ENCODE measurements at places on chromosomes 12 and 14. TPM values are rescaled to one million over a fixed set of nuclear protein-coding genes. Genes with fewer than 3 reads are reported as not detected.

Gene RBMS2
- total RNA-seq, result 33.5 TPM

Gene SOS2
- total RNA-seq, result 26.3 TPM

Gene BCL7A
- total RNA-seq, result 57.4 TPM

Gene CLEC1B
- total RNA-seq, result not detected

Gene PZP
- total RNA-seq, result not detected

GRCh38 chr12:108468196-108468968 lies 46.7 kb upstream of the FICD start:
- H3K27ac ChIP-seq, result no peak overlapping the region
- H3K27me3 ChIP-seq, result peaks cover 66% of the 10 kb centered on the region
- no peak overlapping the region for H3K4me3 ChIP-seq
- no peaks in the 10 kb centered on the region for H3K4me1 ChIP-seq
- H3K36me3 ChIP-seq, result no peaks in the 10 kb centered on the region

- DNase-seq, result no peak
- no peak overlapping the region for H3K4me3 ChIP-seq
- no peaks in the 10 kb centered on the region for H3K27me3 ChIP-seq
Observed at GRCh38 chr12:38585086-38585485, 268.5 kb downstream of the ALG10B start.

GRCh38 chr12:34299802-34300193 lies 277.5 kb downstream of the ALG10 start:
- no peak for DNase-seq
- H3K27me3 ChIP-seq, result no peaks in the 10 kb centered on the region
- H3K4me1 ChIP-seq, result no peaks in the 10 kb centered on the region

DNA sequence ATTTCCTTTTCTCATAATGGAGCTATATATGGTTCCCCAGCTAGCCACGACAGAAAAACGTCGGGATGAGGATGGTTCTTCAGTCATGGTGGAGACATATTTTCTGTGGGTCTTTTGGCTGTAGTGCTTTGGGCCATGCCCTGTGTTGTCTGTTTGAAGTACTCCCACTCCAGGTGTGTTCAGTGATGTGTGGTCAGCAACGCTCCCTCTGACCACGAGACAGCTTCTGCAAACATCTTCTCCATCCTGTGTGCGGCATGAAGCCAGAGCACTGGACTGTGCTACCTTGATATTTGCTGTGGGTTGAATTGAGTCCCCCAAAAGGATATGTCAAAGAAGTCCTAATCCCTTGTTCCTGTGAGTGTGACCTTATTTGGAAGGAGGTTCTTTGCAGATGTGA lies 931.2 kb downstream of the NRXN3 start:
- no peaks in the 10 kb centered on the region for H3K27me3 ChIP-seq
- no peak overlapping the region for H3K4me3 ChIP-seq
- no peaks in the 10 kb centered on the region for H3K4me1 ChIP-seq
- H3K36me3 ChIP-seq, result no peaks in the 10 kb centered on the region
- DNase-seq, result no peak

- no peaks in the 10 kb centered on the region for H3K4me1 ChIP-seq
- no peaks in the 10 kb centered on the region for H3K27me3 ChIP-seq
- no peak overlapping the region for H3K27ac ChIP-seq
- no peak overlapping the region for H3K4me3 ChIP-seq
Observed at GRCh38 chr12:51521554-51522276, 69.3 kb upstream of the SCN8A start.

DNA sequence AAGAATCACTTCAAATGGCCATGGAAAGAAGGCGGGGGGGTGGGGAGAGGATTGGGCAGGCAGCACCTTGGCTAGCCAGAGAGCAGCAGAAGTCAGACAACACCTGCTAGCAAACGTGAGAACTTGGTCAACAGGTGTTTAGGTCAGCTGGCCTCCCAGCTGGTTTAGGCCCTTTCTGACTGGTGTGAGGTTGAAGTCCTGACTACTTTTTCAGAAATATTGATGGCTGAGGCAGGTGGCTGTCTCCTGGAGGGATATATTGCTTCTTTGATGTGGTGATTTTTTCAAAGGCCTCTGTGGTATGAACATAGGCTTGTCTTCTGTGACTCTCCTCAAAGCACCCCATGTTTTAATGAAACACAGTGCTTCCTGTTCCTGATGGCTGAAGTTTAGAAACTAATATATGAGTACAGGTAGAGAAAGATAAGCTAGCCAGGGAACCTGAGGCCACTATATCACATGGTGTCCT lies 238.2 kb upstream of the SSTR1 start:
- H3K4me1 ChIP-seq, result peaks cover 10% of the 10 kb centered on the region
- H3K27me3 ChIP-seq, result peaks cover 3% of the 10 kb centered on the region
- H3K27ac ChIP-seq, result no peak overlapping the region
- no peaks in the 10 kb centered on the region for H3K36me3 ChIP-seq

DNA sequence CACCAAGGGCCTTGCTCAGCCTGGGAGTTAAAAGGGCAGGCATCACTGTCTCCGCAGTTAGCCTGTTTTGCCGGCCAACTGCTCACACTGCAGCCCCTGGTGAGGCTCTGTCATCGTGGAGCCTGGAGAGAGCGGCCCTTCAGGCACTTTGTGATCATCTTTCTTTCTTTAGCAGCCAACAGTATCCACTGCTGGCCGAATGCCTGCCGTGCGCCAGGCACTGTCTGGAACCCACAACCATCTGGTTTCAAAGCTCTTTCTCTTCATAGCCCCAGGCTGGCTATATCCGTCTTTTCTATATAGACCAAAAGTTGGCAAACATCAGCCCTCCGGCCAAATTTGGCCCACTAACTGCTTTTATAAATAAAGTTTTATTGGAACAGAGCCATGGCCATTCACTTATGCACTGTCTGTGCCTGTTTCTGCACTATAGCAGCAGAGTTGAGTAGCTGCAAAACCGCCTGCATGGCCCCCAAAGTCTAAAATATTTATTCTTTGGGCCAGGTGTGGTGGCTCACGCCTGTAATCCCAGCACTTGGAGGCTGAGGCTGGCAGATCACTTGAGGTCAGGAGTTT lies 29.5 kb downstream of the SLC8B1 start:
- no peak for DNase-seq
- H3K27ac ChIP-seq, result no peak overlapping the region
- no peak overlapping the region for H3K4me3 ChIP-seq

GRCh38 chr14:94383777-94384176 lies 4.6 kb downstream of the SERPINA1 start:
- H3K4me1 ChIP-seq, result peaks cover 4% of the 10 kb centered on the region
- H3K4me3 ChIP-seq, result no peak overlapping the region
- no peaks in the 10 kb centered on the region for H3K36me3 ChIP-seq
- H3K27ac ChIP-seq, result no peak overlapping the region
- no peak for DNase-seq
- H3K27me3 ChIP-seq, result no peaks in the 10 kb centered on the region

DNA sequence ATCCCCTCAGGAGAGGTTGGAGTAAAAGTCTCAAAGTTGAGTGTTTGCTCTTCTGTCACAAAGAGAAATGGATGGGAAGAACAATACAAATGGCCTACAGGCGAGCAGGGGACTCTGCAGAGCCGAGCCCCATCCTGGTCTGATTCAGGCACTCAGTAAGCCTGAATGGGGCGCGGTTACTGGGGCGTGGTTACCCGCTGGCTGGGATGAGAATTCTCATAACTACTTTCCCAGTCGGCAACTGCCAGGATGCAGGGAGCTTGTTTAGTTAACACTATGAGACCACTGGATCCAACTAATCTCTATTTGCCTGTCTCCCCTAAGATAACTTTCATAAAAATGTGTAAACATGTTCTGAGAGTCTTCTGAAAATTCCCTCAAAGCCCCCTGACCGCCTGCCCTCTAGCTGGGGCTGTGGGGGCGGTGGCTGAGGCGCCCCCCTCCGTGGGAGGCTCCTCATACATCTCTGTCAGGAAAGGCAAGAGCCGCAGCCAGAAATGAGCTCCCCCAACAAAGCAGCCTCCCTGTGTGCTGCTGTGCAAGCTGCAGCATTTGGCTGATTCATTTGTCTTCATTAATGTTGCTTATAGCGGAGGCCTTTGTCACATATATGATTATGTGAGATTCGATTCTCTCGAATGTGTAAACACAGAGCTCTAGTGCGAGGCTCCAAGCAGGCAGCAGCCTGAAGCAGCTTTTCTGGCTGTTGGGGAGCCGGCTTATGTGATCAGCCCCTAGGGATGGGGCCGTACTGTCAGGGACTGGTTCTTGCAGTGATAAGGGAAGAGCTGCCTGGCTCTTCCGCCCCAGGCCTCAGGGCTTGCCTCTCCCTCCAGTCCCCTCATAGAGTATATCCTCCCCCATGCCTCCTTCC lies 126.1 kb upstream of the ARHGAP5 start:
- peak overlapping the region; percentile 7 for H3K4me3 ChIP-seq
- H3K27me3 ChIP-seq, result no peaks in the 10 kb centered on the region
- peak overlapping the region; percentile 64 for H3K27ac ChIP-seq
- peak; percentile 20 for DNase-seq
- H3K4me1 ChIP-seq, result peaks cover 30% of the 10 kb centered on the region
- no peaks in the 10 kb centered on the region for H3K36me3 ChIP-seq

DNA sequence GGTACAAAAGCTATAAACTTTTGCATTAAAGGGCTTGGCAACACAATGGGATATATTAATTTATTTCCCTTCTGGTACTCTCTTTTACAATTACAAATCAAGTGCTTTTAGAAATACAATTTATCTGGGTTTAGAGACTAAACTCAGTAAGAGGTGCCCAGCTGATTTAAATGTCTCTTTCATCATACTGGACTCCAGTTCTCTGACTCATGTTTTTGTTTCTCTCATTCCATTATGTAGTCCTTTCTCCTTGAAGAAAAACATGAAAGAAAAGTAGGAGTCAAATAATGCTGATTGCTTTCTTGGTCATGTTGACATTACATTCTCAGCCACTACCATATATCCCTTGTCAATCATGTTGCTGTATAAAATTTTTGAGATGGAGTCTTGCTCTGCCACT lies 36.3 kb upstream of the CFL2 start:
- H3K36me3 ChIP-seq, result peaks cover 9% of the 10 kb centered on the region
- no peaks in the 10 kb centered on the region for H3K27me3 ChIP-seq
- H3K4me1 ChIP-seq, result no peaks in the 10 kb centered on the region
- H3K4me3 ChIP-seq, result no peak overlapping the region

GRCh38 chr12:85002778-85003296 lies 33.2 kb downstream of the TSPAN19 start:
- no peak overlapping the region for H3K27ac ChIP-seq
- no peak for DNase-seq
- H3K36me3 ChIP-seq, result no peaks in the 10 kb centered on the region

- no peaks in the 10 kb centered on the region for H3K4me1 ChIP-seq
- no peak overlapping the region for H3K27ac ChIP-seq
- no peak overlapping the region for H3K4me3 ChIP-seq
- H3K36me3 ChIP-seq, result no peaks in the 10 kb centered on the region
- no peak for DNase-seq
- H3K27me3 ChIP-seq, result no peaks in the 10 kb centered on the region
Observed at GRCh38 chr14:38517426-38517825, 261.5 kb upstream of the CLEC14A start.

- DNase-seq, result no peak
- H3K27me3 ChIP-seq, result peaks cover 2% of the 10 kb centered on the region
Observed at GRCh38 chr14:98494582-98494981, 777.4 kb downstream of the BCL11B start.

GRCh38 chr14:100850841-100851585 lies 25.1 kb downstream of the MEG3 start:
- no peak overlapping the region for H3K27ac ChIP-seq
- no peaks in the 10 kb centered on the region for H3K27me3 ChIP-seq
- peak; percentile 32 for DNase-seq

GRCh38 chr12:103966736-103967135 lies 1.1 kb downstream of the TDG start:
- H3K4me1 ChIP-seq, result peaks cover 53% of the 10 kb centered on the region
- H3K4me3 ChIP-seq, result peak overlapping the region; percentile 99
- no peaks in the 10 kb centered on the region for H3K36me3 ChIP-seq
- H3K27me3 ChIP-seq, result no peaks in the 10 kb centered on the region

DNA sequence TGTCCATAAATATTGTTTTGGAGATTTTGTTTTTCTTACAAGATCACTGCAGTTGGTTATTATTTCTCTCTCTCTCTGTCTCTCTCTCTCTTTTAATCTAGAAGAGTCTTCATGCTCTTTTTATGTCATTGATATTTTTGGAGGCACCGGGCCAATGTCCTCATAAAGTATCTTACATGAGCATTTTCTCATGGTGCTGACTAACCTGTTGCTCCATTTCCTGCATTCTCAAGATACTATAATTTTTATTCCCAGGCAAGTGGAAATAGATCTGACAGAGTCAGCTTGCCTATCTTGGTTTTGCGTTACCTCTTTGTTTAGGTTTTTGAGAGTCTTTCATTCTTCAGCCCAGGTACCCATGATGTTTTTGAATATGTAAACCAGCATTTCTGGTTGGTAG lies 938.8 kb upstream of the FBXO33 start:
- H3K36me3 ChIP-seq, result no peaks in the 10 kb centered on the region
- H3K4me1 ChIP-seq, result peaks cover 5% of the 10 kb centered on the region
- H3K4me3 ChIP-seq, result no peak overlapping the region
- no peaks in the 10 kb centered on the region for H3K27me3 ChIP-seq

GRCh38 chr14:79278286-79278797 lies 933.0 kb downstream of the DIO2 start:
- peaks cover 84% of the 10 kb centered on the region for H3K27me3 ChIP-seq
- peak overlapping the region; percentile 98 for H3K4me3 ChIP-seq
- no peaks in the 10 kb centered on the region for H3K36me3 ChIP-seq
- no peak overlapping the region for H3K27ac ChIP-seq
- peak; percentile 5 for DNase-seq

GRCh38 chr12:61857968-61858367 lies 402.2 kb upstream of the USP15 start:
- H3K27ac ChIP-seq, result no peak overlapping the region
- H3K4me3 ChIP-seq, result no peak overlapping the region
- peaks cover 6% of the 10 kb centered on the region for H3K4me1 ChIP-seq
- no peaks in the 10 kb centered on the region for H3K27me3 ChIP-seq
- no peak for DNase-seq
- H3K36me3 ChIP-seq, result peaks cover 4% of the 10 kb centered on the region

- DNase-seq, result no peak
- no peak overlapping the region for H3K4me3 ChIP-seq
- H3K27me3 ChIP-seq, result no peaks in the 10 kb centered on the region
- peaks cover 12% of the 10 kb centered on the region for H3K36me3 ChIP-seq
- no peak overlapping the region for H3K27ac ChIP-seq
Observed at GRCh38 chr12:123834845-123835244, 72.7 kb downstream of the DNAH10 start.

DNA sequence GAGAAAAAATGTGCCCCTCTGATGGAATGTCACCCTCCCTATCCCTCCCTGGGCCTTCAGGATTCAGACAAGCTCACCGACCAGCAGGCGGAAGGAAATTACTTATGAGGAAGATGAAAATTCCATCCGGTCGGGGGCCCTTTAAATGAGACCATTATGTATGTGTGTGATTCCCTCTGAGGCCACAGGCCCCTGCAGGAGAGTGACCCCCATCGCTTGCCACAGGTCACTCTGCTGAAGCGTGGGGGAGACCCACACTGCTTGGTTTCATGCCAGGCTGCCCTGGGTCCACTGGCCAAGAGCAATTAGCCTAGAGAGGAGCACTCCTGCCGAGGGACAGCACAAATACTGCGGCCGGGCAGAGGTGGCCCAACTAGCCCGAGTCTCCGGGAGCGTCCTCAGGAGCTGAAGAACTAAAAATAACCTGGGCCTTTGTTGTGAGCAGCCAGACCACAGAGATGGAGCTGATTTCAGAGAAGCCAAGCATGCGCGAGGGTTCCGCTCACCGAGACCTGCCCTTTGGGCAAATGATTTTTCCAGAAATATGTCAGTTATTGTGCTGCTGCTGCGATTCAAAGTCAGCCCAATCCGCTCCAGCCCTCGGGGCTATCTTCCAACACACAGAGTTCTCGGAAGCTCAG lies 276.4 kb downstream of the DPF3 start:
- H3K27me3 ChIP-seq, result no peaks in the 10 kb centered on the region
- H3K27ac ChIP-seq, result peak overlapping the region; percentile 76

- H3K27ac ChIP-seq, result no peak overlapping the region
- H3K4me3 ChIP-seq, result no peak overlapping the region
- H3K36me3 ChIP-seq, result peaks cover 12% of the 10 kb centered on the region
- H3K27me3 ChIP-seq, result no peaks in the 10 kb centered on the region
- no peak for DNase-seq
Observed at GRCh38 chr12:79873201-79873600, 61.7 kb downstream of the PPP1R12A start.
